ENCODE measurements at places on chromosomes 5 and 9.

DNA sequence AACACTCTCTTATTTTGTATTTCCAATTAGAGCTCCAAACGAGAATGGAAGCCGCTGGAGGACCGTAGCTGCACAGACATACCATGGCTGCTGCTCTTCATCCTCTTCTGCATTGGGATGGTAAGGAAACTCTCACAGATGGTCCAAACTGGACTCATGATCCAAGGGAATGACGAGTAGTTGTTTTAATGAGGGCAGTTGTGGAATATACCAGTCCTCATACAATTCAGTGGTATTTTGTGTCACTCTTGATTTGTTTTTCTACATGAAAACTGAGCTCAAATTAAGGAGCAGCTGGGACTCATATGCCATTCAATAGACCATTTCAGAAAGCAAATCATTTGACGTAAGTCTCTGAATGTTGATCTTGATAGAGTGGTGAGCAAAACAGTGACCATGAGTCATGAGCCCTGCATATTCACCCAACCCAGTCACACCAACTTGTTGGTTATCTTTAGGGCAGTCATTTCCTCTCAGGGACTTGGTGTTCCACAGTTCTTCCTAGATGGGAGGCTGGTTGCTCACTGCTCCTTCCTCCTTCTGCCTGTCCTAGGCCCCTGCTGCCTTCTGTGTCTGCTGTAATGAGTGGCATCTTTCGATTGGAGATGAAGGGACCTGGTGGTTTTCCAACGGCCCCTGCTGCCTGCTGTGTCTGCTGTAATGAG is 54.9 kb downstream of the SLC44A1 start:
- no peak for DNase-seq

DNA sequence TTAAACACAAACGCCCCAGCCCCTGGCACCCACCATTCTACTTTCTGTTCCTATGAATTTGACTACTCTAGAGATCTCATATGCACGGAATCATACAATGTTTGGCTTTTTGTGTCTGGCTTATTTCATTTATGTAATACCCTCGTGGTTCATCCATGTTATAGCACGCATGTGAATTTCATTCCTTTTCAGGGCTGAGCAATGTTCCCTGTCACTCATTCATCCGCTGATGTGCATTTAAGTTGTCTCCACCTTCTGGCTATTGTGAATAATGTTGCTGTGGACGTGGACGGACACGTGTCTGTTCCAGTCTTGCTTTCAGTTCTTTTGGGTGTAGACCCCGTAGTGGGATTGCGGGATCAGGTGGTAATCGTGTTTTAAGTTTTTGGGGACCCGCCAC is 79.9 kb upstream of the BARHL1 start:
- DNase-seq = no peak

- no peak for DNase-seq
These were observed 30.2 kb upstream of the NRG2 start for GRCh38 chr5:140073296-140073695.

GRCh38 chr5:147430628-147431027 is 79.2 kb downstream of the DPYSL3 start:
- DNase-seq = no peak

DNA sequence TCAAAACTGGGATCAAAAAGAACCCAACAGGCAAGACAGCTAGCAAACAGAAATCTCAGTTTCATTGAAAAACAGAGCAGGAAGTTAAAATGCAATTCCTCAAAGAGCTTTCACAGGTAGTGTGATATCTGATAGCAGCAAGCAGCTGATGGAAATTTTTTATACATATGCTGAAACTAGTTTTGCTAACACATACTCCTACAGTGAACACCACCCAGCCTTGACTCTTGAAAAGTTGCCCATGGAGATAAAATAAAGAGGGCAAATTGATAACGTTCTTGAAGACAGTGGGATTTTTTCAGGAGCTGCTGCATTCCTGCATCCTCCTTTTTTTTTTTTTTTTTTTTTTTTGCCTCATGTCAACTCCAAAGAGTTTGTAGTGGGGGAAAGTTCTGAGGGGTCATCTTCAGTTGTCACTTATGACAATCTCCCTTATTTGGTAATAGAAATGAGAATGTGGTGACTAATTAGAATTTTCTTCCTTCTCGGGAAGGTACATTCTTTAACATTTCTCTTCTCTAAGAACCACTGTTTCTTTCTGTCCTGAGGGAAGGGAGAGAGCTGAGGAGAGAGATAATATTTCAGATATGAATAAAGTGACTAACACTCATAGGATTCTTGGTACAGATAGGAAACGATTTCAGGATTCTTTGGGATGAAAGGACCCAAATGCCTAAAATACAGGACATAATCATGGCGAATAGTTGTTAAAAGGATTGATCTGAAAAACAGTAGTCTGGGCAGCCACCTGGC is 24.6 kb downstream of the SH3RF2 start:
- DNase-seq = no peak

- no peak for DNase-seq
These were observed 34.4 kb downstream of the TTLL11 start for GRCh38 chr9:122058709-122059108.

DNA sequence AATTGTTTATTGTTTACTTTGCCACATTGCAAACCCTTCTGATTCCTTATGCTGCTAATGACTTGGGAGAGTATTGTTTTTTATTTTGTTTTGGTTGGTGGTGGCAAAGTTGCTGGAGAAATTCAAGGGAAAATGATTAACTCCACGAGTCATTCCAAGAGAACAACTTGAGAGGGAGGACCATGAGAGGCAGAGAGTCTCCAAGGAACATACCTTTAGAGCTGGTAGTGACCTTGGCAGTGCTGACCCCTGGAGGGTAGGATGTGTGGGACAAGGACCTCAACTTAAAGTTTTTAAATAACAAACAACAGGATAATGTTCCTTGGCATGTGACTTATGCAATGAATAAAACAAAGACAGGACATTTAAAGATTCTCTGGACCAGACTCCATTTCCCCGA is 139.7 kb downstream of the LRRC70 start:
- DNase-seq = no peak

- no peak for DNase-seq
These were observed 6.2 kb downstream of the CENPK start for GRCh38 chr5:65556718-65557117.

GRCh38 chr5:125798307-125798706 is 624.9 kb upstream of the GRAMD2B start:
- no peak for DNase-seq

All from stimulated activated CD4-positive, alpha-beta T cell treated with anti-CD3 and anti-CD28 coated beads, Interleukin-1b, Interleukin-23, amount 100 ng/mL, for 1 hour (primary cell).